ENCODE measurements at places on chromosomes 6 and 20.

DNA sequence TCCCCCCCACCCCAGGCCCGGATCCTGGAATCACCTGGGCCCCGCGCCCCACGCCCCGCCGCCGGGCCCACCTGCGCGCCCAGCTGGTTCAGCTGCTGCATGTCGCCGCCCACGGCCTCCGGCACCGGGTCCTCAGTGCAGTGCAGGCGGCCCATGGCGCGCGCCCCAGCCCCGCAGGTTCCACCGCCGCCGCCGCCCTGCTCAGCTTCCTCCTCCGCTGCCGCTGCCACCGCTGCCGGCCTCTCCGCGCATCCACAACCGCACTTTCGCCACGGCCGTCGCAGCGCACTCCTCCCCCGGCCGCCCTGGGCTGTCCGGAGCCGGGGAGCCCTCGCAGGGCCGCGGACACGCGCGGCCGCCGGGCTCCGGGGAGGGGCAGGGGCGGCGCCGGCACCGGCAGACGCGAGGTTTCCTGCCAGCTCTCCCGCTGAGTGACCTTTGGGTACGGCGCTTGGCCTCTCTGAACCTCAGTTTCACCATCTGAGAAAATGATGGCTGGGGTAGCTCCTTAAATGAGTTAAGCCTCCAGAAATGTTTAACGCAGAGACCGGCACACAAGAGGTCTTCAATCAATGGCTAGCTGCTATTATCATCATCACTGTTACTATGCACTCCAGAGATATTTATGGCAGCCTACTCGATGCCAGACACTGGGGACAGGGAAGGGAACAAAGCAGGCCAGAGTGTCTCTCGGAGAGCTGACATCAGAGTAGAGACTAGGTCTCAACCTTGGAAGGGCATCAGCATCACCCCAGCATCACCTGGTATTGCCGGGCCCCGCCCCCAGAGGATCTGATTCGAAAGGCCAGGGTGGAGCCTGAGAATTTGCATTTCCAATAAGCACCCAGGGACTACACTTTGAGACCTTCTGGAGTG is at the start of gene COMMD7:
COMMD7 (minus strand) TSS at position 231 of the 876 bp plus-strand sequence; CDS start at position 155, 76 bp downstream.
- DNase-seq: peak; percentile 61

DNA sequence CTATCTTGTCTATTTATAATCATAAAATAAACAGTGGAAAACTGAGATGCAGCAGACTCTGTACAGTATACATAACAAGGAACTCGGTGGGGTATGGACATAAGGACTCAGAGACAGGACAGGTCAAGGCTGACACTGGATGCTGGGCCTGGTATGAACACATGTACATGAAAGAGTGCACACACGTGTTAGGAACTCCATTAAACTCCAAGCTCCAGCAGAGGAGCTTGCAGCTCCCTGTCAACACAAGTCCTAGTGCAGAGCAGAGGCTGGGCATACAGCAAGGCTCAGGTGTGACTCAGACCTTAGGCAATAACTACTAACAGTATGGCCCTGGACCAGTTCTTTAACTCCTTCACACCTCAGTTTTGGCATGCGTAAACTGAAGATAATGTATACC is 17.1 kb downstream of the NAPB start:
- no peak for DNase-seq

DNA sequence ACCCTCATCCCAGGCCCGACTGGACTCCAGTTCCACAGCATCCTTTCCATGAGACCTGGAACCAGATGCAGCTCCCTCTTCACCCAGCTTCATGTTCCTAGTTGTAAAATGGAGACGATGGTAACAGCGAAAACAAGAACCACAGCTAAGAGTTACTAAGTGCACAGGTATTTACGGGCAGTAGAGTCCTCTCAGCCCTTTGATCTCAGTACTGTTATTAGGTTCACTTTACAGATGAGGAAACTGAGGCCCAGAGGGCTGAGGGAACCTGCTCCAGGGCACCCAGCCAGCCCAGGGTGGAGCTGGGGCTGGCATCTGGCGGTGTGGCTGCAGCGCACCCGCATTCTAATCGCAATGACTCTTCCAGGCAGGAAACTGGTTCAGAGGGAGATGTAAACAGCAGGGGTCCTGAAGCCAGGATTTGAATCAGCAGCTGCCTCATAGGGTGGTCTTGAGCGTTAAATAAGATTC is 858 bp downstream of the BCAS1 start:
- no peak for DNase-seq

GRCh38 chr6:66605971-66606370 is 898.9 kb upstream of the EYS start:
- DNase-seq: no peak

DNA sequence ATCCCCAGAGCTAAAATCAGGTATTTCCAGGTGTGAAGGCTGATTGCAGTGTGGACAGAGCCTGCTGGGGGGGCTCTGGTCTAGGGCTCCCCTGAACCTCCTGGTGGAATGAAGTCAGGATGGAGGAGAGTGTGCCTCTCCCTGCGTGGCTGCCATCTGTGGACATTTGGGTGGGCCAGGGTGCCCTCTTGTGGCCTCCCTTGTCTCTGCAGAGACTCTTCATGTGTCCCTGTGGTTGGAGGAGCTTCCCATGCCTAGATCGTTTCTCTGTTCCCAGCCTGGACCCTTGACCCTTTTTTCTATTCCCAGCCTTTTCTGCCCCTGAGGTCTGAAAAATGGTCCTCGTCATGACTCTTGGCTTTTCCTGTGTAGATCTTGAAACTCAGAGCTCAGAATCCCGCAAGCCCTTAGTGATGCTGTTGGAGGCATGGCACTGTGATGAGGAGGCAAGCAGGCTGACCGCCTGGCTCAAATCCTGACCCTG is 9.9 kb upstream of the PSMF1 start:
- DNase-seq: no peak

GRCh38 chr6:90434094-90434493 is 137.5 kb upstream of the BACH2 start:
- DNase-seq: no peak

GRCh38 chr20:57582432-57583288 is 21.8 kb downstream of the PCK1 start:
- no peak for DNase-seq

DNA sequence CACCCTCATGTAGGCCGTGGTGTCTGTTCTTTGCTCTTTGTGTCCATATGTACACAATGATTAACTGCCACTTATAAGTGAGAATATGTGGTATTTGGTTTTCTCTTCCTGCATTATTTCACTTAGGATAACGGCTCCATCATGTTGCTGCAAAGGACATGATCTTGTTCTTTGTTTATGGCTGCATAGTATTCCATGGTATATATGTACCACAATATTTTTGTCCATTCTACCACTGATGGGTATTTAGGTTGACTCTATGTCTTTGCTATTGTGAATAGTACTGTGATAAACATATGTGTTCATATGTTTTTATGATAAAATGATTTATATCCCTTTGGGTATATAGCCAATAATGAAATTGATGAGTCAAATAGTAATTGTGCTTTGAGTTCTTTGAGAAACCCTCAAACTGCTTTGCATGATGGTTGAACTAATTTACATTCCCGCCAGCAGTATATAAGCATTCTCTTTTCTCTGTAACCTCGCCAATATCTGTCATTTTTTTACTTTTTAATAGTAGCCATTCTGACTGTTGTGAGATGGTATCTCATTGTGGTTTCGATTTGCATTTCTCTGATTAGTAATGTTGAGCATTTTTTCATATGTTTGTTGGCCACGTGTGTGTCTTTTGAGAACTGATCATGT is 174.4 kb upstream of the NT5E start:
- no peak for DNase-seq

GRCh38 chr6:122347280-122347679 is 52.2 kb upstream of the HSF2 start:
- no peak for DNase-seq

GRCh38 chr6:2890976-2891767 is 11.9 kb downstream of the SERPINB9 start:
- no peak for DNase-seq

GRCh38 chr20:11403711-11404110 is 514.0 kb upstream of the BTBD3 start:
- DNase-seq: no peak

GRCh38 chr6:108988296-108988695 is 106.3 kb downstream of the SESN1 start:
- DNase-seq: no peak

DNA sequence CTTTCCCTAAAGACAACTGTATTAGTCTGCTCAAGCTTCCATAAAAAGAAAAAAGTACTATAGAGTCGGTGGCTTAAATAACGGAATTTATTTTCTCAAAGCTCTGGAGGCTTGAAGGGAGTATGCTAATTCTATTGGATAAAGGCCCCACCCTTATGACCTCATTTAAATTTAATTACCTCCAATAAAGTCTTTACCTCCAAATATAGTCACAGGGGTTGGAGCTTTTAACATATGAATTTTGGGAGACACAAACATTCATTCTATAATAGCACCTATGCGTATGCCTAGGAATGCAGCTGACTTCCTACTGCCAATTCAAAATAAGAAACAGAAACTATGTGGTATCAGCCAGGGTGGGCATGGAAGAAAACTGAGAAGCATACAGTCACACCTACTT is 25.4 kb downstream of the KIAA0319 start:
- DNase-seq: no peak

DNA sequence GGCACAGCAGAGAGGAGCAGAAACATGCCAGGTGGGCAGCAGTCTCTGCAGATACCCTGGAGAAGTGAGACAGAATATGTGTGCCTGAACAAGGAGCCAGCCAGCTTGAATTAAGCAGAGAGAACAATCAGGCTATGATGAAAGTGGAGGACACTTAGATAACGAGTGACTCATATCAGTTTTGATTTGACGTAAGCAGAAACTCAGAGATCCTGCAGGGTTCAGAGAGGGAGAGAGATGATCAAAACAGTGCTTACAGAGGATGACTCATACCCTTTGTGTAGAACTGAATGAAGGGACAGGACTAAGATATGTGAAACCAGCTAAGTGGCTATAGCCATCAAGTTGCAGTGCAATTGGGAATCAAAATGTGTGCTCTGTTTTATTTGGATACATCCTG is 300.7 kb downstream of the TENT5A start:
- DNase-seq: no peak

GRCh38 chr6:136113736-136114173 is 136.4 kb downstream of the MTFR2 start:
- DNase-seq: peak; percentile 65

- DNase-seq: no peak
Observed at GRCh38 chr6:81075974-81076373, 676.5 kb downstream of the TENT5A start.

GRCh38 chr6:15001326-15001910 is 244.5 kb upstream of the JARID2 start:
- no peak for DNase-seq

- DNase-seq: peak; percentile 46
Observed at GRCh38 chr6:45495429-45496084, 117.8 kb upstream of the SUPT3H start.

DNA sequence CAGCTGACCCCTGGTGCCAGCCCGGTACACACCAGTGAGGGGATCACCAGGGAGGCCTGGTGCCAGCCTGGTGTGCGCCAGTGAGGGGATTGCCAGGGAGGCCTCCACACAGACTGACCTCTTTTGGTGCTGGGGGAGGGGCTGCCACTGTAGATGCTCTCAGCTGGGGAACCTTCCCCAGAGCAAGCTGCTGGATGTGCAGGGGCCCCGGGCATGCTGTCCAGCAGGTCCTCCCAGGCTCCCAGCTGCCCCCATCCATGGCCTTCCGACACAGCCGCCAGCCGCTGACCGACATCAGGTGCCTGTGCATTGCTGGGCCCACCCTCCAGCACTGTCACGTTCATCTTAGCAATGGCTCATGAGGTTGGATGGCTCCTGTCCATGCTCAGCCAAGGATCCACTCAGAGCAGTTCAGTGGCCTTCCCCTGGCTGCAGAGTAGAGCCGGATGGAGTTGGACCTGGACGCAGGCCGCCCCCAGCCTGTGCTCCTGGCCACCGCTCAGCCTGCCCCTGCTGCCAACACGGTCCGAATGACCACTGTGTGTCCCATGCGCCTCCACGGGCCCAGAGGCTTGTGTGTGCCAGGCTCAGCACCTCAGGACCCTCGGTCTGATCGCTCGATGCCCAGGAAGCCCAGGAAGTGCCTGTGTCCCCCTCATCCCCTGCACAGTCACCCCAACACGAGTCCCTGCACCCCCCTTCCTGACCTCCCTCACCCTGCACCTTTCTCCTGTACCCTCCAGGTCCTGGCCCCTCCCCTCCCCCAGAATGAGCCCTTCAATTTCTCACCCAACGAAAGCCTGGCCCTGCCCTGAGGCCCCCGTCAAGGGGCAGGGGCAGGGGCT is 95.7 kb downstream of the YTHDF1 start:
- no peak for DNase-seq

DNA sequence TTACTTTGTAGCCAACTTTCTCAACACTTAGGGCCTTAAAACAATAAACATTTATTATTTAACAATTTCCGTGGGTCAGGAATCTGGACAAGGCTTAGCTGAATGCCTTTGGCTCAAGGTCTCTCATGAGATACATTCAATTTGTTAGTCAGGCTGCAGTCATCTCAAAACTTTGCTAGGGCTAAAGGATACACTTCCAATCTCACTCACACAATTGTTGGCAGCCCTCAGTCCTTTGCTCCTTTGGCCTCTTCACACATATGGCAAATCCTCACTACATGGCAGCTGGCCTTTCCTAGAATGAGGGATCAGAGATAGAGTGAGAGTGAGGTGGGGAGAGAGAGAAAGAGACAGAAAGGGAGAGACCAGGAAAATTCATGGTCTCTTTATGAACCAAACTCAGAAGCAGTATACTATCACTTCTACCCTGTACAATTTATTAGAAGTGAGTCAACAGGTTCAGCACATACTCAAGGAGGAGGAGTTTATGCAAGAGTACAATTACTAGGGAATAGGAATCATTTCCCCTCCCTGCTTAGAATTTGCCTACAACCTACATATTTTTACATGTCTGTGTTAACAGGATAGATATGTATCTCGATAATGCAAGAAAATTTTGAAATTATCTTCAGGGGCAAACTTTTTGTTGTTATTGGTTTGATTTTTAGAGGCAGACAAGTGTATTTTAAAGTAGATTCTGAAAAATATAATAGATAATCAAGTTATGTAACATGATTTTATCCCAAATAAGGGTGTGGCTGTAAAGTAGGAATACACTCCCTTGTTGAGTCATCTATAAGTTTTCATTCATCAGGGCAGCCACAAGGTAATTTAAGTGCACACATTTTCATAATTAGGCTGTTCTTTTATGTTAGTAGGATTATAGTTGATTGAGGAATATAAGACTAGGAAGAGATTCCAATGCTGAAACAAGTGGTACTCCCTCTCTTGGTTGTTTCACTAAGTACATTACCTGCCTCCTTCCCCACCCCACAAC is 85.9 kb upstream of the HMGCLL1 start:
- DNase-seq: no peak

DNA sequence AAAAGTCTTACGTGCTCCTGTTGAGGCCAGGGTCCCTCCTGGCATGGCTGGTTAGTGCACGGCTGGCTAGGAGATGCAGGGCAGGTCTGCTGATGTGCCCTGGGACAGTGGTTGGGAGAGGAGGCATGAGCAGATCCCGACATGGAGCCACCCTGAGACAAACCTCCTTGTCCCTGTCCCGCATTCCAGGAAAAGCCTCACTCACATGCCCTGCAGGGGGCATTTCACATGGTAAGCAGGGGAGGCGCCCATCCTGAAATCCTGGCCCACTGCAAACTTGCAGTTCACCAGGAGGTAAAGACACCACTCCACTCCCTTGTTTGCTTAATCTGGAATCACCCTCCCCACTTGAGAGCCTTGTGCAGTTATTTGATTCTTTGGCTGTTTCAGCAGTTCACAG is 116.7 kb upstream of the SLC24A3 start:
- DNase-seq: no peak

GRCh38 chr6:84526631-84527030 is 237.8 kb downstream of the TBX18 start:
- no peak for DNase-seq
